SW 1271 (cell line): ENCODE measurements at places on chromosomes 7 and 10.

DNA sequence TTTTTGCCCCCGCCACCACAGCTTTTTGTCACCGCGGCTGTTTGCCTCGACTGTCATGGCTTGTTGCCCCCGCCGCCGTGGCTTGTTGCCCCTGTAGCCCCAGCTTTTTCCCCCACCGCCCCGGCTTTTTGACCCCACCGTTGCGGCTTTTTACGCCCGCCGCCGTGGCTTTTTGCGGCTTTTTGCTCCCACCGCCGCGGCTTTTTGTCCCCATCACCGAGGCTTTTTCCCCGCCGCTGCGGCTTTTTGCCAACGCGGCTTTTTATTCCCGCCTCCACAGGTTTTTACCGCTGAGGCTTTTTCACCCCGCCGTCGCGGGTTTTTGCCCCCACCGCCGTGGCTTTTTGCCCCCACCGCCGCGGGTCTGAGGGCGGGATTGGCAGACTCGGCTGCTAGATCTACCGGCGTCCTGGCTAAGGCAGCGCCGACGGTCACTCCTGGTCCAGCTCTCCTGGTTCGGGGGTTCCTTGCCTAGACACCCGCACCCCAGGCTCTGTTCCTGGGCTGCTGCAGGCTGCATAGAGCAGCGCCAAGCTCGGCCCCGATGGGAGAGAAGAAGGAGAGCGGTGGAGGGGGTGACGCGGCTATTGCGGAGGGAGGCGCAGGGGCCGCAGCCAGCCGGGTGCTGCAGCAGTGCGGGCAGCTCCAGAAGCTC is 637.7 kb downstream of the ZNF716 start:
- DNase-seq = no peak

DNA sequence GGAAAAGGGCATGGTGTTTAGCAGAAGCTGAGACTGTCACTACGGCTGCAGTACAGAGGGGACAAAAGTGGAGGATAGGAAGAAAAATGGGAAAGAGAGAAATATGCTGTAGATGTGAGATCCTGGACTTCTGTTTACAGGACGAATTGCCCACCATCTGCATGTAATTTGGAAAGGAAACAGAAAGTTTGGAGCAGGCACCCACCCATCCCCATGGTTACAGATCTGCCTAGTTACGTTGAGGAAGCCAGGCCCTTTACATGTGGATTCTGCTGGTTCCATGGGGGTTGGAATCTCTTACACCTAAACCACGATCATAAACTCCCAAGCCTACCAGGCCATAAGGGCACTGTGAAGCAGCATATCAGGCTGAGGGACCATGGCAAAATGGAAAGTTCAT is 84.3 kb downstream of the WDFY4 start:
- no peak for DNase-seq

- DNase-seq = no peak
Measured at GRCh38 chr7:451255-452225, 68.1 kb downstream of the PDGFA start.

GRCh38 chr7:42856605-42856987 is 55.3 kb downstream of the C7orf25 start:
- DNase-seq = no peak

DNA sequence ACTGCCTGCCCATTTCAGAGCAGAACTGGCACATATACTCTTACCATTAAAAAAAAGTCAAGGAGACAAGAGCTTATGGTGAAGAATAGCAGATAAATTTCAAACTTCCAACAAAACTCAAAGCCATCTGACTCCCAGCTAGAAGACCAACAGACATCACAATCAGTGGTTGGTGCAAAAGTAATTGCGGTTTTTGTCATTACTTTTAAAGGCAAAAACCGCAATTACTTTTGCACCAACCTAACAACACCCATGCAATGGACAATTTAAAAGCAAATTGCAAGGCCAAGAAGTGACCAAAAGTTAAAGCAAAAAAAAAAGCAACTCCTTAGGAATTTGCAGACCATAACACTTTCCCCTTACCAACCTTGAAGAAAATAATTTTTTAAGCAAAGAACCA is 18.8 kb downstream of the GLI3 start:
- DNase-seq = no peak

GRCh38 chr7:1232103-1232466 is 587 bp upstream of the UNCX start:
- no peak for DNase-seq

GRCh38 chr7:97982647-97983046 is 7.3 kb downstream of the OCM2 start:
- DNase-seq = no peak

DNA sequence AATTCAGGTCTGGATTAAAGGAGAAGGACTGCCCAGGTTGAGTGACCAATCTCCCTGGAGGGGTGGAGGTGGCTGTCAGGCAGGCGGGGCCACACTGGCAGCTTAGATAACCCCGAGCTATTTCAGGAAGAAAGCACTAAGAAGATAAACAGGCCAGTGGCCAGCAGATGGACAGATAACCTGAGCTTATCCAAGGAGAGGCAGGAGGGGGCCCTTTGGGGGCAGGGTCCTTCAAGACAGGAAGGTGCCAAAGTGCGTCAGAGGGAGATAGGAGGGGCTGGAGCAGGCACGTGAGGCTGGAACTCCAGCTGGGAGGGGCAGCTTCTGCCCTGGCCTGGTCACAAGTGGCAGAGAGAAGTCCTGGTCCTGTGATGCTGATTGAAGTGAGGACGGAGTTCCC is 29.8 kb upstream of the PODXL start:
- no peak for DNase-seq

DNA sequence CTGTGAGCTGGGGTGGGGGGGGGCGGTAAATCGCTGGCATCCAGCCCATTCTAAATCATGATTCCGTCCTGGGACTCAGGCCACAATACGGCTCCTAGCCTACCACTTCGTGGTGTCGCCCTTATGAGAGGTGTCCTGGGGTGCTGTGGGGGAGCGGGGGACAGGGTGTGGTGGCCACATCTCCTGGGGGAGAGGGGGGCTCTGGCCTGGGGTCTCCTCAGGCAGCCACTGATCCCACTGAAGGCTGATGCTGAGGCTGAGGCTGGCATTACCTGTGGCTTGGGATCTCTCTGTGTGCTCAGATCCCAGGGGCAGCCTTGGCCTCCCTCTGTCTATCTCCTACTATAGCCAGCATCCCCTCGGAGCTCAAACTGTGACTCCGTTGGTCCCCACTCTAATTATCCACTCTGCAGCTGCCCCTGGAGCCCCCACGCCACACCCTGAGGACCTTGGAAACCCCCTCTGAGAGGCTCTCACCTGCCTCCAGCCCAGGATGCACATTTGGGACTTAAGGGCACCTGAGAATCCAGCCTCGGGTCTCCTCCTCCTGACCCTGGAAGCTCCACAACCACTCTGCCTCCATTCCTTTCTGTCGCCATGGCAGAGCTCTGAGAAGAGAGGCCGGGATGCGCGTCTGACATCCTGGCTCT is 249.3 kb upstream of the TCERG1L start:
- DNase-seq = no peak

DNA sequence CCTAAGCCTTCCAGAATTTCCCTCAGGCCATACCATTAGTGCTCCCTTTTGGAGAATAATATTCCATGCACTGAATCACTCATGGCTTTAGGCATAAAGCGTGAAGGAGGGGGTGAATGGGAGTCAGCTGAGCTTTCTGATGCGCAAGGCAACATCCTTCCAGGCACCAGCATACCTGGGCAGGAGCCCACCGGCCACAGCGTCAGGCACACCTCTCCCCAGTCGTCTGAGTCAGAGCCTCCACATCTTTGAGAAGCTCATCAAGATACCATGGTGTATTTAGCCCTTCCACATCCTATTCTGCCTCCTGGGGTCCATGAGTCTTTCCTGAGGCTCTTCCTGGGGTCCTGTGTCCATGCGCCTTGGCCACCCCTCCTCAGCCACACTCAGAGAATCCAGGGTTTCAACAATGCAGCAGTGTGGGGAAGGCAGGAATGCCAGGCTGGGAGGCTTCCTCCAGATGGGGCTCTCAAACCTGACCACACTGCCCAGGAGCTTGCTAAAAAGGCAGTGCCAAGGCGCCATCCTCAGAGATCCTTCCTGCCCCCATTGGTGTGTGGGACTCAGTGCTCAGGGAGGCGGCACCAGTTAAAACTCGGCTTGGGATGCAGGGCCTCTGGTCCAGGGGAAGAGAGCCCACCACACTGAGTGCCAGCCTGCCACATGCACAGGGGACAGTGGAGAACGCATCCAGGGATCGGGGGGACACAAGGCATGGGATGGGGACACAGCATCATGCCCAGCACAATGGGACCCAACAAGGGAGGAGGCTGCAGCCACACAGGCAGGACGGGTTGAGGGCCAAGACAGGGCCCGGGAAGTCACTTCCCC is 31.6 kb downstream of the RASGEF1A start:
- no peak for DNase-seq

DNA sequence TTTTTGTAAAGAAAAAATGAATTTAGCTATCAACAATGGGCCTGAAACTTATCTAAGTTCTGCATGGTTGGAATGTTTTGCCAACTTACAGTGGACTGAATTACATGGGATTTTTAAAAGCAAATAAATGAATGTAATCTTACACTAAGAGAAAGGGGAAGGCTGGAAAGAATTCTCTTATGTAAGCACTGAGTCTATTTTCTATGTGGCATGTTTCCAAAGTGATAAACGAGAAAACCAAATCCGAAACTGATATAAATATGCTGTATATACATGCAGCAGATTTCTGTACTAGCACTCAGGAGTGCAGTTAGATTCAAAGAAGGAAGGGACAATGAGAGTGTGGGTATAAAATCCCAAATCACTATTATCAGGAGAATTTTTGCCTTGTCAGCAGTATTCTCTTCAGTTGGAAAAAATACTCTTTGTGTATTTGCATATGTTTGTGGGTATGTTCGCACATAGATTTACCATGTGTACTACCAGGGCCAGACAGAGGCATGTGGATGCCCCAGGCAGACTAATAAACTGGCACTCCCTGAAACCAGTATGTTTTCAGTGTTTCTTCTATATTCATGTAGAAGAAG is 334.3 kb upstream of the SEMA3D start:
- DNase-seq = no peak

GRCh38 chr10:21334891-21335696 is 190.4 kb downstream of the SKIDA1 start:
- DNase-seq = peak; percentile 34

DNA sequence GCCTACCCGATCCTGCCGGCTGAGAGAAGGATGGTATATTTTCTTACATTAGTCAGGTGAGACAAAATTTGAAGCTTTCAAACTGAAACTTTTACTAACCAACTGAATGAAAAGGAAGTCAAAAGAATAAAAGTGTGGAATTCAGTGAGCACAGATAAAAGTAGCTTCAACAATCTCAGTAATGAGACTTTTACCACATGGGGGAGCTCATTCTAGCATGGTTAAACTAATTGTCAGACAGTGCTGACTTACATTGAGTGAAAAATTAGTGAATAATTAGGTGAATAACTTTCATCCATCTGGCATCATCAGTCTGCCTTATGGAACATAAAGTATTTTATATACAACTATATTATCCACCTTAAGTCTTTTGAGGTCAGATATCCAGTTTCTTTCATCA is 8.4 kb downstream of the FAM237B start:
- DNase-seq = peak; percentile 13

- no peak for DNase-seq
Measured at GRCh38 chr10:7411671-7412128, 866 bp upstream of the SFMBT2 start.

DNA sequence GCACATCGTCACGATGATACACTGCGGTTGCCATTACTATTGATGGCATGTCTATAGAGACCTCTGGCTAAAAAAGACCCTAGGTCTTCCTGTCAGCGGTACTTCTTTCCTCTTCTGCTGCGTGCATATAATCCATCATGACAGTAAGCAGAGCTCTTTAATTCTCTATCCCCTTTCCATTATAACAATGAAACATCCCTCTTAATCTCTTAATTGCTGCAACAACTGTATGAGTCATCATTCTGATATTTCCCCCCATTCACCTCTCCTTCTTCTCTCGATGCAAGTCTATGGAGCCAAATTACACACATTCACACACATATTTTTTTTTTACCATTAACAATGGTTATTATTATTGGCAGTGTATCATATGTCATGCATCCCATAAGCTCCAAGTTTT is 45.2 kb upstream of the AKR1E2 start:
- no peak for DNase-seq

DNA sequence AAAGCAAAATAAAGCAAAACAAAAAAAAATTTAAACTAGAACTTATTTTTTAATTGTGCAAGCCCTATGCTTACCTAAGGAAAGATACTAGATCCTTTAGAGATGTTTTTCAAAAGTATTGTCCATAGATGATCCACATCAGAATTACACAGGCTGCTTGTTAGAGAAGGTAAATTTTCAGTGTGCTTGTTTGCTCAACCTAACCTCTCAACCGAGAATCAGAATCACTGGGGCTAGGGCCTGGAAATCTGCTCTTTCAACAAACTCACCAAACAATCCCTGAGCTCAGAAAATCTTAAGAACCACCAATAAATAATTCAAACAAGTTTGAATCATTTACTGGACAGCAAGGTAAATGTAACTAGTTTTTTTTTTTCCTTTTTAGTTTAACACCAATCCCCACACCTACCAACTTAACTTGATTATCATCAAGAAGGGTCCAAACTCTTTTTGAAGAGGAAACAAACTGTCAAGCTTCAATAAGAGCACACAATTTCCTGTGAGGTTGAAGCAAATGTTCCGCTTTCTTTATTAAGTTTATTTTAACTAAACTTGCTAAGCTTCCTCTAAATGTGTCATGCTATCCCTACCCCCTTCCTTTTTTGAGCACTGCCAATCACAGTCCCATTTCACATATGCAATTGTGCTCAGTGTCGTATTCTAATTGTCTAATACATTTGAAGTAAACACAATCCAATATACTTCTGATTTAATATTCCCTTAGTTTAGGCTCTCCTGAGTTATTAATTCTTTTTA is 7.4 kb upstream of the TSPAN33 start:
- no peak for DNase-seq

DNA sequence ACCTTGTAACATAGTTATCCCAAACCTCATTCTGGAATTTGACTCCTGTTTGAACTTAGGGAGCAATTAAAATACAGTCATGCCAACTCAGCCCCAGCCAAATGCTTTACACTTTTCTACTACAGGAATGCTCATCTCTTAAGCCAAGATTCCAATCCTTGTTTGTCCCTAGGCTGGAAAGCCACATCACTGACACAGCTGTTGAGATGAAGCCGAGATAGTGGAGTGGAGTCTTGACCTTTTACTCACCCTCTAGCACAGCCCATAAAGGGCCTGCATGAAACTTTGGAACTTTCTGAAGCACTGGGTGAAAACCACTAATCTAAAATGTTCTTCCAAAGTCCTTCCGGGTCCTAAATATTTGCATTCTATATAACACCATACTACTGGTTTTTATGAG is 247.3 kb downstream of the ETV1 start:
- peak; percentile 25 for DNase-seq

GRCh38 chr7:46155367-46155766 is 234.3 kb upstream of the IGFBP3 start:
- DNase-seq = no peak

DNA sequence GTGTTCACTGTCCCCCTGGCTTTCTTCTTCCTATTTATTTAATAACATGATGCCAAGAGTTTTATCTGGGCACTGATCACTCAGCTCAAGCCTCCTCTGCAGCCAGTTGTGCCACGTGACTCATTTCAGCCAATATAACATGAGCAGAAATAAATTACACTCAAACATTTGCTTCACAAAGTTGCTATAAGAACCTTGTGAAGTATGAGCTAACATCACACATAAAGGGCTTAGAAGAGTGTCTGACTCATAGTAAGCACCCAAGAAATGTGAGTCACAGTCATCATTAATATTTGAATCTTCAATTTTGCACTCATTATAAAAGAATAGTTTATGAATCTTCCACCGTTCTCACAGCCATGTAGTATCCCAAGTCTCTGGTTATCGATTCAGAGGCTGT is 414.6 kb upstream of the NPVF start:
- DNase-seq = no peak
